ENCODE measurements at places on chromosomes 13 and 19.
A peak's percentile ranks its signal among the peaks of the same experiment; 100 is the strongest.

DNA sequence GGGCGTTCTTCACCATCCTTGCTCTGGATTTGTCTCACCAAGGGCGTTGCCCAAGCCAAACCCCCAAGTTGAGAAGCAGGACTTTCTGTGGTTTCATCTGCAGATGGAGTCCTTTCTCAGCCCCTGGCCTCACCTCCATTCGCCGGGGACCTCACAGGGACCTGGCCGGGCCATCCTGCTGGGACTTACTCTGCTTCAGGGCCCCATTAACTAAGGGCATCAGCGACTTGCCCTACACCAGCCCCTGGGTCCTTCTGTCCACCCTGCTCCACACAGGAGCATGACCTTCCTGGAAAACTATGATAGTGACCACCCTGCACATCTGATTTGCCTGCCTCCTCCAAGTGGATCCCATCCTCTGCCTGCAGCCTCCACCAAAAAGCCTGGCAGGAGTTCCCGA, 47.2 kb upstream of the SPACA7 start:
- no peak for DNase-seq

- no peak for DNase-seq
These were observed 554.5 kb downstream of the PCDH9 start for GRCh38 chr13:66675620-66676019.

DNA sequence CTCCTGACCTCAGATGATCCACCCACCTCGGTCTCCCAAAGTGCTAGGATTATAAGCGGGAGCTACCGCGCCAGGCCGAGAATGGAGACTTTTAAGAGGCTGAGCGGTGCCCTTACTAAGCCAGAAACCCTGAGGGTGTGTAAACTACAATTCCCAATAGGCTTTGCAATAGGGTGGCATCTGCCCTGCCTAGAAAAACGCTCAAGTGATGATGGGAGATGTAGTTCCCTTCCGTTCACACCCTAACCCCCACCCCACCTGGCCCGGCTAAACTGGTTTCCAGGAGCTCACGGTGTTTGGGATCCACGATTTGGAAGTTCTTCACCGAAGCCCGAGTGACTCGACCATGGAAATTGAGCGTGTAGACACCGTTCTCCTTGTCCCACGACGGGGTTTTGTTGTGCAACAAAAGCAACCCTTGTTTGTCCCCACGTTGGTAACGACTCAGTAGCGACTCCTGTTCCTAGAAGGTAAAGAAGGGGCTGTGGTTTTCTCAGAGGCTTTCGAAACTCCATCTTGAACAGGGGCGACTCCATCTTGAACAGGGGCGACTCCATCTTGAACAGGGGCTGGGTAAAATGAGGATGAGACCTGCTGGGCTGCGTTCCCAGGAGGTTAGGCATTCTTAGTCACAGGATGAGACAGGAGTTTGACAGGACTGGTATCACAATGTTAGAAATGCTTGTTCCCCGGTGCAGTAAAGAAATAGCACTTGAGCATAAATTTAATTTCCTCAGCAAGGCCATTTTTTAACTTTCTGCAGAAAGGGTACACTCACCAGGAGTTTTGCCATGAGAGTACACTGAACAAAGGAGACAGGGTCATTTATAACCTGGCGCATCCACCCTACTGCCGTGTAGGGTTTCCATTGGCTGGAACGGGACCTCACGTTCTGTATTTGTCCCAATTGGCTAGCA, 9.8 kb downstream of the PPP1R15A start:
- DNase-seq = no peak

- no peak for DNase-seq
These were observed 29.7 kb downstream of the LATS2 start for GRCh38 chr13:21031594-21032275.

- DNase-seq = no peak
These were observed 1.5 kb upstream of the C13orf46 start for GRCh38 chr13:113975416-113975815.

DNA sequence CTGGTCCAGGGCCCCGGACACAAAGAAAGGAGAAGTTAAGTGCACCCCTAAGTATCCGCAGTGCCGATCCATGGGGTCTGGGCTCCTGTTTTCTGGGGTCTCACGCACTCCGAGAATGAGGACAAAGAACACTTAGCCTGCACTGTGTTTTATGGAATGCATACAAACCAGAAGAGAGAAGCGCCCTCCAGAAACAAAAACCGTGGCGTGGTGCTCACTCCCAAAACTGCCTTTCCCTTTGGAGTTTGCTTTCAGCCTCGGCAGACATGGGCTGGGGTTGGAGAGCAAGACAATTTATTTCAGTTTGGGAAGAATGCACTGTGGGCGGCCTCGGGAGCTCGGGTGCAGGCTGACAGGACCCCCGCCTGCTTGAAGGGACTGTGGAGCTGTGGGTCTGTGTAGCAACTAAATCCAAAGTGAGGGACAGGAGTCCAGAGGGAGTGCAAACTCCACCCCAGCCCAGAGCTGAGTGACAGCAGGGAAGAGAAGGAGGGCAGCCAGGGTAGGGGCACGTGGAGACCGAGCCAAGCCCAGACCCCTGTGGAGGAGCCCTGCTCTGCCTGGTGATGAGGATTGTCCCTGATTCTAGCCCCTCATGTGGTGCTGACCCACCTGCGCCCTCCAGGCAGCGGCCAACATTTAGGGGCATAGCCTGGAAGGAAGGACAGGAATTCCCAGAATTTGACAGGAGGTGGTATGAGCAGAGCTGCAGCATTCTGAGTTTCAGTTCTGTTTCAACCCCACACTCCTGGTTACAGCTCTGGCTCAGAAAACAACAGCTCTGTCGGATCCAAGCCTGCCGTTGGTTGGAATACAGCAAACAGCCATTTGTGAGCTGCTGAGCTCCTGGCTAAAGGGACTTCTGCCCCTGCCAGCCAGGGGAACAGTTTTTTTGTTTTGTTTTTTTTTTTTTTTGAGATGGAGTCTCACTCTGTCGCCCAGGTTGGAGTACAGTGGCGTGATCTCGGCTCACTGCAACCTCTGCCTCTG, 37.8 kb upstream of the POP4 start:
- no peak for DNase-seq

DNA sequence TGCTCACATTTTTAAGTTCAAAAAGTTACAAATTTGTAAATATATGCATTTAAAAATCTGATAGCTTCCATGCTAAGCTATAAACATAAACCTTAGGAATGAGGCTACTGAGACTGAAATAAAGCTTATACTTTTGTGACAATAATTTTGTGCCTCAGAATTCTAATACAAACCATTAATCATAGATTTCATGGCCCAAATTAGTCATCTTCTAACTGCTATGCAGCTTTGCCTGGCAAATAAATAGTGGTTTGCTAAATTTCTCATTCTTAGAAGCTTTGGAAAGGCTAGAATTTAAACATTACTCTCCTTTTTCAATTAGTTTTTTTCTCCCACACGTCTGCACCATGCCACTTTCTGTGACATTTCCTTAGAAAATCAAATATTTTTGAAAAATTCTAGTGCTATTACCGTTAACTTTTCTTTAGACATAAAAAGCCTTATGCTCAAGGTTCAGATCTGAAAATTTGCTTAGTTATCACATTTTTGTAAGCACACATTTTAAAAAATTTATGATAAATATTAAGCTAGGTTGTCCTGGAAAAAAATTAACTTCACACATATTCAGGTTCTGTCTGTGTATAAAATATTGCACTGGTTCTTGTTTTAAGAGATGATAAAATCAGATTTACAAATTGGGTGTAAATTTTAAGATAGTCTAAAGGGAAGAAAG, 46.9 kb downstream of the FNDC3A start:
- DNase-seq = no peak

DNA sequence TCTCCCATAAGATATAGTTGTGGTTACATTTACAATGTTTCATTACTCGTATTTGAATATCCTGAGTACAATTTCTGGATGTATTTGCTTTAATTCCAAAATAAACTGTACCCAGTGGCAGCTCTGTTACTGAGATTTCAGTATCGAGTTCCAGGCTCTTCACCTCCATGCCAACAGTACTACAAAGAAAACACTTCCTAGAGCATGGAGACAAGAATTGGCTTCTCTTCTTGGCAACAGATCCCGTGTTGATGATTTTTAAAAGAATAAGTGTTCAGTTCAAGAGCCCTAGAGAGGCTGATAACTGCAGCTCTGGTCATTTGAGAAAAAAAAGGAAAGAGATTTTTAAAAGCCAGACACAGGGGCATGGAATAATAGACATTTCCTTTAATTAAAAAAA, 302.8 kb downstream of the EFNB2 start:
- DNase-seq = no peak

GRCh38 chr13:86737334-86737932, 933.7 kb upstream of the SLITRK5 start:
- DNase-seq = no peak

GRCh38 chr19:12137221-12137940, 2.8 kb downstream of the ZNF20 start:
- DNase-seq = peak; percentile 29

GRCh38 chr13:27635266-27635665, 13.6 kb downstream of the POLR1D start:
- DNase-seq = no peak

- DNase-seq = peak; percentile 86
These were observed at the start of gene ZNF442 for GRCh38 chr19:12365236-12366162. Gene ZNF442, minus strand, starts transcription at chr19:12365683. Its CDS starts 2,052 bp downstream, at chr19:12363631.

DNA sequence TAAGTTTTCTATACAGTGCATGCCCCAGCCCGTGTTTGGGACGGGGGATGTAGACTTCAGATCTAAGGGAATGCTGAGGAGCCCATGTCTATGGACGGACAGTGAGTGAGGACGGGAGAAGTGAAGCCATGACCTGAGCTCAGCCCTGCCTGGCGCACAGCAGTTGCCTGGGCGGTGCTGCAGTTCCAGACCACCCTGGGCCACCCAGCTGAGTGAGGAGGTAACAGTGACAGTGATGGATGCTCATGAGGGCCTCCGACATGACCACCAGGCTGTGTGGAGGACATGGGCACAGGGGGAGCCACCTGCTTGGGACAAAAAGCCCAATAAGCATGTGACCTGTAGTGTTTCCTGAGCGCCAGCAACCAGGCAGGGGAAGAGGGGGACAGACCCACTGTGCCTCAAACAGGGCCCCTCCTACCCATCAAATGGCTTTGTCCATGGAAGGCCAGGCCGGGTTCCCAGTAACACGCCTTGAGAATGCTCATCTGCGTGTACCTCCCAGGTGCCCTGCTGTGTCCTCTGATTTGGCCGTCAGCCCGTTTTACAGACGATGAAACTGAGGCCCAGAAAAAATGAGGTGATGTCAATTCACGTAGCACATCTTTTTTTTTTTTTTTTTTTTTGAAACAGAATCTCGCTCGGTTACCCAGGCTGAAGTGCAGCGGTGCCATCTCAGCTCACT, 22.6 kb downstream of the NOSIP start:
- DNase-seq = no peak

DNA sequence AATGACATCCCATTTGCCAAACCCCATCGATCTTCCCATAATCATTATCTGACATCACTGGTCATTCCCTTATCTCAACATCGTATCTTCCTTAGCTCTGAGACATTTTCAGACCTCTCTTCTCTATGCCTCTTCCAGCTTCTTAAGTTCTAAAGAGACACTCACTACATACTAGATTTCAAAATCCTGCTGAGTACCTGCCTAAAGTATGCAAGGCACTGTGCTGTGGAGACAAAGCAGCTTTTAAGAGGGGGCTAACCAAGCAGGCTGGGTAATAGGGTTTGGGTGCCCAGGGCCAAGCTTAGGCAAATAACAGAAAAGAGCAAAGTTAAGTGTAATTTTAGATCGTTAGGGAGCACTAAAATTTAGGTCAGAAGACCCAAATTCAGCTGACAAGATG, 3.4 kb upstream of the POMP start:
- DNase-seq = no peak

DNA sequence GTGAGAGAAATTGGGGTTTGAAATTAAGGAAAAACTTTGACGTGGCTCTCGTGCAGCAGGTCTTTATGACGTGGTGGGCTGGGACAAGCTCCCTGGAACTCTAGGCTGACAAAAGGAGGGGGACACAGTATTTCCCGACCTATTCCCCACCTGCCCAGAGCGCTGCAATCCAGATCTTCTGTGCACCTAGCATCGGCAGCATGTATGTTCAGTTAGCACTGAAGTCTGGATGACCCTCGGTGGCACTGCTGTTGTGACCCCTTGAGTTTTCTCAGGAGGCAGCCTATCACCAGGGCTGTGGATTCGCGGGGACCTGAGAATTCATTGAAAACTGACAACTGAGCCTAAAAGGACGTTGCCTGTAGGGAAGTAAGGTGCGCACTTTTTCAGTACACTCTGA, 9.1 kb upstream of the ZNF536 start:
- no peak for DNase-seq

DNA sequence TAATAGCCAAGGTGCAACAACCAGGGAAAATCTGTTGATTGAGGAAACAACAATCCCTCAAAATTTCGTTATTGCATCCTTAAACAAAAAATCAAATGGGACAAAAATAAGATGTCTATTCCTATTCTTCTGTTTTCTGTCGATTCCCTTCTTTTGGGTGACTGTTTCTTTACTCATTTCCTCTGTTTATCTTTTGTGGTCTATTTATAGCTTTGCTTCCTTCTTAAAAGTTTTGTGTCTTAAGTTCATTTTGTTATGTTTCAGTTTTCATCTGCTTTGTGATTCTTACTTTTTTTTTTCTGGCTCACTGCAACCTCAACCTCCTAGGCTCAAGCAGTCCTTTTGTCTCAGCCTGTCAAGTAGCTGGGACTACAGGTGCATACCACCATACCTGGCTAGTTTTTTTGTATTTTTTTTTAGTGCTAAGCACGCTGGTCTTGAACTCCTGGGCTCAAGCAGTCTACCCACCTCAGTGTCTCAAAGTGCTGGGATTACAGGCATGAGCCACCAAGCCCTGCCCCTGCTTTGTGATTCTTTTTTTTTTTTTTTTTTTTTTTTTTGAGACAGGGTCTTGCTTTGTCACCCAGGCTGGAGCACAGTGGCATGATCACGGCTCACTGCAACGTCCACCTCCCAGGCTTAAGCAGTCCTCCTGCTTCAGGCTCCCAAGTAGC, 10.4 kb downstream of the ZNF146 start:
- DNase-seq = no peak

- DNase-seq = peak; percentile 77
These were observed 469 bp downstream of the COX6B2 start for GRCh38 chr19:55353803-55354697.

- DNase-seq = no peak
These were observed 2.4 kb upstream of the ZNF446 start for GRCh38 chr19:58473775-58474174.

GRCh38 chr13:91776611-91777193, 378.3 kb downstream of the GPC5 start:
- DNase-seq = no peak

DNA sequence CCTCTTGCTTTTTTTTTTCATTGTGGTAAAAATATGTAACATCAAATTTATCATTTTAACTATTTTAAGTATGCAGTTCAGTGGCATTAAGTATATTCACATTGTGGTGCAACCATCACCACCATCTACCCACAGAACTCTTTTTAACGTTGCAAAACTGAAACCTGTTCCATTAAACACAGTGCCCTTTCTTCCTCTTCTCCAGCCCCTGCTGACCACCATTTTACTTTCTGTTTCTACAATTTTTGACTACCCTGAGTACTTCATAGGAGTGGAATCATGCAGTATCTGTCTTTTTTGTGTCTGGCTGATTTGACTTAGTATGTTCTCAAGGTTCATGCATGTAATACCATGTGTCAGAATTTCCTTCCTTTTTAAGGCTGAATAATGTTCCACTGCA, 153.1 kb downstream of the FGF9 start:
- DNase-seq = no peak

All from erythroblast (primary cell).